ENCODE measurements at places on chromosomes 11 and 22. TPM values are rescaled to one million over a fixed set of nuclear protein-coding genes. Genes with fewer than 3 reads are reported as not detected.

Gene POTEH
- not detected for total RNA-seq

Gene CD44
- 188 TPM for total RNA-seq

Gene DNAJB13
- total RNA-seq, result not detected

Gene KCNA4
- not detected for total RNA-seq

Gene OR4A16
- not detected for total RNA-seq

Gene JHY
- 4.3 TPM for total RNA-seq

Gene CEND1
- 0.53 TPM for total RNA-seq

Gene MRGPRF
- not detected for total RNA-seq

Gene MS4A6A
- total RNA-seq, result 0.40 TPM

Gene RTN4R
- 1.1 TPM for total RNA-seq

Gene OR5T1
- total RNA-seq, result not detected

Gene KLHL22
- 10.5 TPM for total RNA-seq

Gene CCDC87
- total RNA-seq, result 0.50 TPM

Gene KCNK7
- total RNA-seq, result 0.14 TPM

Gene MS4A15
- total RNA-seq, result not detected

Gene SRPRA
- 104 TPM for total RNA-seq

Gene CD248
- total RNA-seq, result not detected

Gene CREBZF
- 46.1 TPM for total RNA-seq

Gene MS4A4E
- not detected for total RNA-seq

Gene C11orf86
- total RNA-seq, result not detected

Gene DEUP1
- total RNA-seq, result not detected

Gene ARHGAP20
- total RNA-seq, result 9.2 TPM

Gene KAT5
- 28.1 TPM for total RNA-seq

Gene ART5
- total RNA-seq, result 0.07 TPM

Gene PEX16
- total RNA-seq, result 21.3 TPM

Gene ABCG4
- 0.13 TPM for total RNA-seq

Gene KRTAP5-1
- not detected for total RNA-seq

Gene MYEOV
- total RNA-seq, result 1.9 TPM

Gene TEAD1
- total RNA-seq, result 54.3 TPM

Gene MS4A2
- not detected for total RNA-seq

Gene C11orf21
- total RNA-seq, result not detected

Gene H19
- not detected for total RNA-seq

Gene KCNK4
- total RNA-seq, result 0.07 TPM

Gene KRTAP5-6
- not detected for total RNA-seq

Gene KCTD21
- 7.8 TPM for total RNA-seq

Gene LAYN
- 2.5 TPM for total RNA-seq
